Lung (tissue), 17 donors: ENCODE measurements at places on chromosomes 3 and 15.

DNA sequence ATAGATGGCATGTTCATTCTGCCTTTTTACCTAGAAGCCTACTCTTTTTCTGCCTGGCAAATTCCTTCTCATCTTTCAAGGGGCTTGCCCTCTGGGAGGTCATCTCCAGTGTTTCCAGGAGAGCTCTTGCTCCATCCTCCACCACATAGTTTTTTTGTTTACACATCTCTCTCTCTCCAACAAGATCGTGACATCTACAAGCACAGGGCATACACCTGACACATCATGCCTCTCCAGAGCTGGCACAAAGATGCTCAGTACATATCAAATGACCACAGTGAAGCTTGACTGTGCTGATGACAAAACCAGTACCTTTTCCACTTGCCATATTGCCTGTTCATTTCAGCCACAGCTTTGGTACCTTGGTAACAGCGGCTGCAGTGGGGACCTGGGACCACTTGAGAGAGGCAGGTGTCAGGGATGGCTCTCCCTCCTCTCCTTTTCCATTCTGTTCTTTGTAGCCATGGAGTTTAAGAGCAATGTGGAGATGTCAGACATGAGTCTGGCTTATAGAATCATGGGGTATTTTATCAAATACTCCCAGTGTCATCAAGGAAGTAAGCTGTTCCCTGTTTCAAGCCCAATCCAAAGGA is 15.4 kb downstream of the ALPK3 start:
- H3K27me3 ChIP-seq: no peaks in the 10 kb centered on the region
- no peaks in the 10 kb centered on the region for H3K36me3 ChIP-seq
- no peak overlapping the region for H3K27ac ChIP-seq

DNA sequence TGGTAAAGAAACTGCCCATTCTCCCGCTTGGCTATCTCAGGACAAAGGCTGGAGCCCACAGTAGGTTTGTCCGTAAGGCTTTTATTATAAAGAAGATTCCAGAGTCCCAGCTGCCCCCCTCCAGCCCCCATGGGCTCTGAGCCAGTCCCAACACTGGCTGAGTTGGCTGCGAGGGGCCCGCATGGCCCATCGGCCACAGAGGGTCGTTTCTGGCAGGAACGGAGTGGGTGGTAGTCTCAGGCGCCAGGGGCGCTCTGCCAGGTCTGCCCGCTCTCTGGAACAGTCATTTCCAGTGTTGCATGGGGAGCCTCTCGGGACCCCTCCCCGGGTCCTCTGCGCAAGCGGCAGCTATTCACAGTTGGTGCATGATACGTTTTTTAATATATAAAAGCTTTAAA is 12.2 kb downstream of the H1-8 start:
- H3K4me1 ChIP-seq: no peaks in the 10 kb centered on the region
- DNase-seq: peak; percentile 67
- peaks cover 12% of the 10 kb centered on the region for H3K36me3 ChIP-seq
- no peak overlapping the region for H3K4me3 ChIP-seq
- H3K27me3 ChIP-seq: no peaks in the 10 kb centered on the region
- H3K27ac ChIP-seq: no peak overlapping the region

DNA sequence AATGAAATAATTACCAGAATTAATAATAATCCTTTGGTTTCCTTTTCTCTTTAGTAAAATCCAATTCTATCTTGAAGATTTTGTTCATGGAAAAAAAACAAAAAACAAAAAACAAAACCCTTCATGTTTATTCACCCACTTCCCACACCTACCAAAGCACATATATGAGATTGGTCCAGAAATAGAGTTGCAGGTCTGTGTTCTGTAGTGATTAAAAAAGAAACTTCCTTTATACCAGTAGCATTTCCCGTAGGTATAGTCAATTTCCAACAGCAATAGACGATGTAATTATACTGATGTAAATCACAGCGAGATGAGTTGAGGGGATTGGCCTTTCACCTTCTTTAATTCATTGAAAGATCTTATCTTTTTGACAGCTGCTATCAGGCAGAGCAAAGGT is 194.6 kb downstream of the SOX2 start:
- H3K27me3 ChIP-seq: no peaks in the 10 kb centered on the region
- H3K4me3 ChIP-seq: no peak overlapping the region
- no peak for DNase-seq

DNA sequence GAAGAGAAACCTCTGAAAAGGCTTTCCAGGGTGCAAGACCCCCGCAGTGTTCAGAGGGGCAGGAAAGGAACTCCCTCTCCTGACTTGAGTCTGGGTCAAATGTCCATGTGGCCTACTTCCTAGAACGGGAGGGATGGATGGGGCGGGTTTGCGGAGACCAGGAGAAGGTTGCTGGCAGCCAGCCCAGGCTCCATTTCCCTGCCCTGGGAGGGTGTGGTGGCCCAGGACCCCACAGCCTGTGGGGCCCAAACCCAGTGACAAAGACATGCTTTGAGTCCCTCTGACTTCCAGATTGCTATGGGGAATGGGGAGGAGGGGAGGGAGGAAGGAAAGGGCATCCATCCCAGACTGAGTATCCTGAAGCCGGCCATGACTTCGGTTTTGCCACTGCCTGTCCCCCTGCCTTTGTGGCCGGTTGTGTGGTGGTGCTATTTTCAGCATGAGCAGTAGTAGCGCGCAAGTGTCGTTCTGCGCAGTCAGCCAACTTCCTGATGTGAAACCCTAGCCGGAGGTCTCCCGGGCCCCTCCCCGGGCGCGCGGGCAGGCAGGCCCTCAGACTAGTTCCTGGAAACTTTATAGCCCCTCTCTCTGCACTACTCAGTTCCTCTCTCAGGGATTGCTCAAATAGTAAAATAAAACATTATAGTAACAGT is 24.4 kb downstream of the MAGEF1 start:
- H3K4me3 ChIP-seq: no peak overlapping the region
- peak; percentile 57 for DNase-seq
- H3K36me3 ChIP-seq: no peaks in the 10 kb centered on the region
- no peak overlapping the region for H3K27ac ChIP-seq

DNA sequence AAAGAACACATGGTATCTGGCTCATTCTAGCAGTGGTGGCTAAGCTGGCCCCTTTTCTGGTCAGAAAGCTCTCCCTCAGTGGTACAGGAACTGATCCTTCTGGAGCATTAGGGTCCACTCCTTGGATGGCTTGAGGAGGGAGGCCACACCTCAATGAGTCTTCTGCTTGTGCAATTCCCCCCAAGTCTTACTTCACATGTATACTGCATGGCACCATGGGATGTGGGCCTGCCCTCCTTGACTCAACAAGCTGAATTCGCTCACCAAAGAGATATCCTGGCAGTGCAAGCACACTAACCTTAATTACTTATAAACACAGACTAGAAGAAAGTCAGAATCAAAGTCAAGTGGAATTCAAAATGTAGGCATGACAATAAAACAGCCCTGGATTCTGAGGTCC is 133.8 kb upstream of the SLC2A2 start:
- no peak for DNase-seq
- H3K27me3 ChIP-seq: peaks cover 16% of the 10 kb centered on the region
- H3K4me1 ChIP-seq: no peaks in the 10 kb centered on the region
- H3K4me3 ChIP-seq: no peak overlapping the region
- H3K36me3 ChIP-seq: peaks cover 6% of the 10 kb centered on the region

GRCh38 chr15:70327328-70327855 is 229.7 kb upstream of the TLE3 start:
- H3K36me3 ChIP-seq: no peaks in the 10 kb centered on the region
- H3K27ac ChIP-seq: no peak overlapping the region
- no peak for DNase-seq
- no peaks in the 10 kb centered on the region for H3K27me3 ChIP-seq
- H3K4me1 ChIP-seq: peaks cover 36% of the 10 kb centered on the region
- no peak overlapping the region for H3K4me3 ChIP-seq

DNA sequence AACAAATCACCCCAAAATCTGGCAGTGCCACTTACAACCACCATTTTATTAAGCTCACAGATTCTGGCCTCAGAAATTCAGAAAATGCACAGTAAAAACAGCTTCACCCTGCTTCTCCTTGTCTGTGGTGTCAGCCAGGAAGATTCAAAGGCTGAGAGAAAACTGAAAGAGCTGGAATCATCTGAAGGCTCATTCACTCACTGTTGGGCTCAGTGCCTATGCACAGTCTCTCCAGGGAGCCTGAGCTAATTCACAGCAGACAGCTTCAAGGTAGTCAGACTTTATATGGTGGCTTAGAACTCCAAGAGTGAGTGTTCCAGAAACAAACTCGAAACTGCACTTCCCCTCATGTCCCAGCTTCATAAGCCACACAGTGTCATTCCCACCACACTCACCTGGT is 16.5 kb upstream of the PLOD2 start:
- H3K36me3 ChIP-seq: no peaks in the 10 kb centered on the region
- no peaks in the 10 kb centered on the region for H3K4me1 ChIP-seq
- DNase-seq: no peak
- no peak overlapping the region for H3K4me3 ChIP-seq

- H3K4me1 ChIP-seq: no peaks in the 10 kb centered on the region
- H3K27ac ChIP-seq: no peak overlapping the region
- H3K36me3 ChIP-seq: no peaks in the 10 kb centered on the region
- no peak overlapping the region for H3K4me3 ChIP-seq
- peak; percentile 88 for DNase-seq
These were observed 76.1 kb upstream of the PLSCR4 start for GRCh38 chr3:146326875-146327543.

GRCh38 chr3:86594838-86595237 is 396.1 kb downstream of the VGLL3 start:
- no peak overlapping the region for H3K27ac ChIP-seq
- H3K27me3 ChIP-seq: no peaks in the 10 kb centered on the region
- no peak overlapping the region for H3K4me3 ChIP-seq
- no peaks in the 10 kb centered on the region for H3K4me1 ChIP-seq
- no peak for DNase-seq
- no peaks in the 10 kb centered on the region for H3K36me3 ChIP-seq

GRCh38 chr3:35936571-35936970 is 297.2 kb downstream of the ARPP21 start:
- no peaks in the 10 kb centered on the region for H3K36me3 ChIP-seq
- H3K4me3 ChIP-seq: no peak overlapping the region
- no peak for DNase-seq
- no peaks in the 10 kb centered on the region for H3K4me1 ChIP-seq
- no peaks in the 10 kb centered on the region for H3K27me3 ChIP-seq

GRCh38 chr3:49244581-49245205 is 32.3 kb downstream of the C3orf62 start:
- H3K36me3 ChIP-seq: no peaks in the 10 kb centered on the region
- H3K4me3 ChIP-seq: no peak overlapping the region
- H3K4me1 ChIP-seq: no peaks in the 10 kb centered on the region
- H3K27me3 ChIP-seq: no peaks in the 10 kb centered on the region

DNA sequence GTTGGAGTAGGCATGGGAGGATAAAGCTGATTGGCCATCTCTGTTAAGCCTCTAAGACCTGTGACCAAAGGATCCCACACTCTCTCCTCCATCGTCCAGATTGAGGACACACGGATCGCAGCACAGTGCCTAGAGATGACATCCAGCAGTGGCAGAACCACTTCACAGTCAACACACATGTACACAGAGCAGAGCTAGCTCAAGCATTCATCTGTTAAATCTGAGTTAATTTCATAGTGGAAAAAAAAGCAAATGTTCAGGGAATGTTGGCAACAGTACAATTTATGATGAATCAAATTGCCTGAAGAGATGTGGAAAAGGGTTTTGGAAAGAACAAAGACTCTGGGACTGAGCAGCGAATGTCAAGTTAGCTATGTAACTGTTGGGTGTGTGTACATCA is 108.1 kb upstream of the PLAAT1 start:
- no peaks in the 10 kb centered on the region for H3K36me3 ChIP-seq
- no peaks in the 10 kb centered on the region for H3K27me3 ChIP-seq
- no peaks in the 10 kb centered on the region for H3K4me1 ChIP-seq
- peak; percentile 17 for DNase-seq
- H3K4me3 ChIP-seq: no peak overlapping the region

DNA sequence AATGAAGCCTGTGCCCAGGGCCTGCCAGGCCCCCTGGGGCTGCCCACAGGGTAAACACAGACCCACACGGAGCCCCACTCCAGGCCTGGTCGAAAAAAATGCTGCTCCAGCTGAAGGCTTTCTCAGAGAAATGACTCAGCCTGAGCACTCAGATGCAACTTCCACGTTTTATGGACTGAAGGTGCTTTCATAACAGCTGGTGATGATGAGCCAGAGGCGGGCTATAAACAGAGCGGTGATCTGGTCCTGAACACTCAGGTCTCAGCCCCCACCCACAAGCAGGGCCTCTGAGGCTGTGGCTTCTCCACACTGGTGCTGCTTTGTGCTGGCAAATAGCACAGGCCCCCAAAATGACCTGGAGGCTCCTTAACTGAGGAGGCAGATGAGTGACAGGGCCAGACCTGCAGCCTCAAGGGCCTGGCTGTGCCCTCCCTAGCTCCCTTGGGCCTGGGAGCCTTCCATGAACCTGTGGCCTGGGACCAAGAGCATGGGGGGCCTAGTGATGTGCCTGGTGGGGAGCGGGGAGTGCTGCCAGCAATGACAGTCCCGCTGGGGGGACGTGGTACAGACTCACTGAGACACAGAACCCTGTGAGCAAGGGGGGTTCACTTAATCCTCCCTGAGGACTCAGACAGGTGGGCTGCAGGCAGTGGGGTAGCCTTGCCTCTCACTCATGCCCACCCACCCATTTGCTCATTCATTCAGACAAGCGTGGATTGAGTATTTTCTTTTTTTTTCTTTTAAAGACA is 23.0 kb upstream of the FURIN start:
- no peak for DNase-seq
- no peak overlapping the region for H3K4me3 ChIP-seq
- H3K4me1 ChIP-seq: no peaks in the 10 kb centered on the region
- H3K36me3 ChIP-seq: no peaks in the 10 kb centered on the region

GRCh38 chr3:30112411-30112810 is 494.0 kb upstream of the TGFBR2 start:
- no peaks in the 10 kb centered on the region for H3K27me3 ChIP-seq
- H3K4me1 ChIP-seq: peaks cover 7% of the 10 kb centered on the region
- no peak for DNase-seq
- no peak overlapping the region for H3K27ac ChIP-seq
- H3K4me3 ChIP-seq: no peak overlapping the region
- no peaks in the 10 kb centered on the region for H3K36me3 ChIP-seq

- no peaks in the 10 kb centered on the region for H3K27me3 ChIP-seq
- no peak overlapping the region for H3K4me3 ChIP-seq
- H3K27ac ChIP-seq: no peak overlapping the region
- DNase-seq: no peak
These were observed 96.8 kb downstream of the SNRPN start for GRCh38 chr15:25051399-25052154.

DNA sequence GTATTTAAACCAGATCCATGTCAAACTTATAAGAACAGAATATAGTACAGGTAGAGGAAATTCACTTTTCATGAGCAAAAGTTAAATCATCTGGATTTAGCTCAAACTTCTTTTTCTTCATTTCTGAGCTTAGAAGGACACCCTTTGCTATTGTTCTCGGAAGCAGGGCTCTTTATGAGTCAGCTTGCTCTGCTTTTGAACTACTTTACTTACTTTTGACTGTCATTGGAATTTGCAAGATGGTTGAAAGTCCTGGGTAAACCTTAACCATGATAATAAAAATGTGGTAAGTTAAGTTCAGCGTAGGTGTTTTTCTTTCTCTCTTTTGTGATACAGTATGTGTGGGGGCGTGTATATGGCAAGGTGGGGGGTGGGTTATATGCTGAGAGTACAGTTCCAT is 312.7 kb upstream of the DPH6 start:
- H3K4me3 ChIP-seq: no peak overlapping the region
- no peaks in the 10 kb centered on the region for H3K27me3 ChIP-seq
- no peak for DNase-seq
- H3K4me1 ChIP-seq: no peaks in the 10 kb centered on the region
- H3K27ac ChIP-seq: no peak overlapping the region
